ENCODE measurements at places on chromosomes 12 and 14.

DNA sequence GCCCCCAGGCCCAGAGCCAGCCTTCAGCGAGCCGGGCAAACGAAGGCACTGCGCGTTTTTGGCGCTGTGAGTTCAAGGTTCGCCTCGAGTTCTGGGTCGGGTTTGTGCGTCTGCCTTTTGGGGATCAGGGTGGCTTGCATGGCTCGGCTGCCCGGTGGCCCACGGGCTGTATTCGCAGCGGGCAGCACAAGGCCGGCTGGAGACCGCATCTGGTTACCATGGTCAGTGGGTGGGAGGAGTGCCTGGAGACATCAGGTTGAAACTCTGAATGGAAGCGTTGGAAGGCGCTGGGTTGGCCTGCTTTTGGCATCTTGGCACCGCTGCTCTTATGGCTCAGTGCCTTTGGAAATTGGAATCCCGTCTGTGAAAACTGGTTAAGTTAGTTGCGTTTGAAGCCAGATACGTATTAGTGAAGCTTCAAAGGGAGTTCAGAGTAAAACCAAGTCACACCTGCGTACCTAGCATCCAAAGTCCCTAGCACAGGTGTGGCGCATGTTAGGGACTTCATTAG, 50.9 kb downstream of the SNAPC1 start:
- DNase-seq = no peak

- DNase-seq = no peak
Measured at GRCh38 chr12:102512523-102512922, 32.2 kb upstream of the IGF1 start.

DNA sequence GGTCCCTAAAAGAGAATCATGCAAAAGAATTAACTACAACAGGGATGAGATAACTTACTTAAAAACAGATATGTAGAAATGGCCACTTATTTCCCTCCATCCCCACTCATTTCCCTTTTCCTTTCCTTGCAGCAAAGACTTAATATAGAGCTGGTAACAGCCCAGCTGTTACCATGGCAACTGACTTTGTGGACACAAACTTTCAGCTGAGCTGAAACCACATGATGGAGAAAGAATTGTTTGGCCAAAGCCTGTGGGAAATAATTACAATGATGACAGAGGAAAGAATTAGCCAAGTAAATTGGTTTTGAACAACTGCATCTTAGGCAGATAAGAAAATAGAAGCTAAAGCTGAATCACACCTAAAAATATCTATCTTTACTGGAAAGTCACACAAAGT, 364.9 kb downstream of the GALC start:
- DNase-seq = no peak

- no peak for DNase-seq
Measured at GRCh38 chr14:56753396-56753795, 56.9 kb downstream of the OTX2 start.

DNA sequence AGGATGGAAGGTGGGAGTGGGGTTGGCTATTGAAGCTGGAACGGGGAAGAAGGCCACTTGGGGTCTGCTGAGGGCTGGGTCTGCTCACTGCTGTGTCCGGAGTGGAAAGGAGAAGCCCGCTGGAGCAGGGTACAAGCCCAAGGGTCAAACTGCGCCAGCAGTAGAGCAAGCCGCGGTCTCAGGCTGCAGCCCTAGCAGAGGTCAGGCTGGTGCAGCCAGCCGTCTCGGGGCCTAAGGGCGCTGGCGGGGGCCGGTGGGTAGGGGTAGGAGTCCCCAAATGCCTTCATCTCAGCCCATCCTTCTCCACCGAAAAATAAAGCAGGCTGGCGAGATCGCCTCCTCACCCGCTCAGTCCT, 718 bp upstream of the JDP2 start:
- DNase-seq = no peak

DNA sequence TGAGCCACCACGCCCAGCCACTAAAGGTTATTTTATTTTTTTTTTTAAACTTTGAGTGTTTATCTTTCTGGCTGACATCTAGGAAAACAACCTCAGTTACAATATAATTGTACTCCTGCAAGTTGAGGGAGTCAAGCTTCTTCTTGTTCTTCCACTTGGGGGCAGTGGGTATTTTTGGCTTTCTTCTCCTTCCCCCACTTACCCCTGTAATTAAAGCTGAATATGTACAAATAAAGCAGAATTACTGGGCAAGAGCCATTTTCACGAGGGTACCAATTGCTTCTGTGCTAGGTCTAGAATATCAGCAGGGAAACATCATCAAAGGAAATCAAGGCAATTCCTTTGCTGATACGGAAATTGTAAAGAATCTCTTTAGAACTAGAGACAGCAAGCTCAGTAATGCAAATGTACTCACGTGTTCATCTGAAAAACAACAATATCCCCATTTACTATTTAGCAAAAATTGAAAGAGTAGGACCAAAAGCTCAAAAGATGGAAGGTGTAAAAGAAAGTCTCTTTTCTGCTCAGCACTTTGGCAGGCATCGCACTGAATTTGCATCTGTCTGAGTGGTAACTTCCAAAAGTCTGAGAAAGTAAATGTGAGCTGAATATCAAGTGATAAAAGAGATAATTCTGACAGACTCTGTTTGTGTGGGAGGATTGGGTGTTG, 72.8 kb downstream of the TAOK3 start:
- no peak for DNase-seq

DNA sequence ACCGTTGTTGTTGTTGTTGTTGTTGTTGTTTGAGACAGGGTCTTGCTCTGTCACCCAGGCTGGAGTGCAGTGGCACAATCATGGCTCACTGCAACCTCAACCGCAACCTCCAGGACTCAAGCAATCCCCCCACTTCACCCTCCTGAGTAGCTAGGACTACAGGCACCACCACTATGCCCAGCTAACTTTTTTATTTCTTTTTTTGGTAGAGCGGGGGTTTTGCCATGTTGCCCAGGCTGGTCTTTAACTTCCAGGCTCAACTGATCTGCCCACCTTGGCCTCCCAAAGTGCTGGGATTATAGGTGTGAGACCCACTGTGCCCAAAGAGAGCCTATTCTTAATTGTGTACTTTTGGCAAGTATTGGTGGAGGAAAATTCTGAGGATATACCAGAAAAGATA, 25.7 kb downstream of the MOK start:
- no peak for DNase-seq

GRCh38 chr12:22372277-22372837, 37.9 kb upstream of the ST8SIA1 start:
- no peak for DNase-seq

DNA sequence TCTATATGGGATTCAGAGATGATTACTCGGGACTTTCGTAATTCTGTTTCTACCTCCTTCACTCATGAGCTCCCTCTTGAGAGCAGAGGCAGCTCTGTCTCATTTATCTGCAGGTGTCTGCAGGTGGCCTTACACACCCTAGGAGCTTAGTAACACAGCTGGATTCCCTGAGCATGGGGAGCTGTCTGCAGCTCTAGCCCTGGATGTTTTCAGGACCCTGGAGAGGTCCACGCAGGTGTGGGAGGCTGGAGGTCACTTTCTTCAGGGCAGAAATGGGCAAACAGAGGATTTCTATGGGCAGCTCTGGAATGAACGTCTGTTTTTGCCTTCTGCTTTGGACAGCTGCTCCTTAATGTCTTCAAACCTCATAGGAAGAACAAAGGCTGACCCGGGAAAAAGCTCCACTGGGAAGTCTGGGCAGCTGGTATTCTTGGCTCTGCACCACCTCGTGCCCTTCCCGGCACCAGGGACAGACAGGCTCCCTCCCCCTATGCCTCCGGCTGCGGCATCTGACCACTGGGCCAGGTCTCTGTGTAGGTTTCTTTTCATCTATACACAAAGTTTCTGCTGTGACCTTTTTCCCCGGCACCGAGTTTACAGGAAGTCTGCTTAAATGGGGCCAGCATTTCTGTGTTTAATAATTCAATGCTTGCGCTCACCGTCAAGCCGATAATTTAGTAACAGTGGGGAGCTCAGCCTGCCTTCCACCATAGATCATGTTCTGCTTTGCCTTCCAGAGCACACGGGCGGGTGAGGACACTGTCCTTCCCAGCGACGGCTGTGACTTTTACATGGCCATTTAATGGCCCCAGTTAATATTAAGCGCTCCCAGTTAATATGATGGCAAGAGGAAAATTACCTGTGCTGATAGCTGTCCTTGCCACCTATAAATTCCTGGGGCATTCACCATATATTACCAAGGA, 320.2 kb upstream of the SFSWAP start:
- peak; percentile 63 for DNase-seq

DNA sequence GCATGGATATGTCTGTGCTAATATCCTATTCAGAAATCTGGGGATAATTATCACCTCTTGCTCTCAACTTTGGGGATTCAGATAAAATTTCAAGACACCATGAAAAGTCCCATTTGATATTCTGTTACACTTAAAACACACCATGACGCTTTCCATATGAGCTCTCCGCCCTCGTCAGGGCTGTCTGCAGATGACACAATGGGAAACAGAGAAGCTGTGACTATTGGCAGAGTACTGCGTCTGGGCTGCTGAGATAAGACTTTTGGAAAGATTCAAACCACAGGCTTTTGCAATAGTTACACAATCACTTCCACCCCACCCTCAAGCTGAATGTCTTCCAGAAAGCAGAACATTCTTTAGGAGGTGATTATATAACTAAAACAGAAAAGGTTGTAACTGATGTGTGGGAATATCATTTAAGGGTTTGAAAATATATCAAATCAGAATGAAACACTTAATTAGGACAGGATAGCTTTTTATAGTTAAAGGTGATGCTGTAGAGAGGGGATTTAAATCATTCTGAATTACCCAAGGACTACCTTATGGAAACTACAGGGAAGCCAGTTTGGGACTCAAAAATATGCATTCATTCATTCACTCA, 75.3 kb upstream of the TMPO start:
- DNase-seq = no peak

GRCh38 chr14:64185184-64185583, 109.0 kb downstream of the ESR2 start:
- no peak for DNase-seq

- DNase-seq = peak; percentile 82
Measured at GRCh38 chr14:70073924-70074566, 114.7 kb downstream of the SLC8A3 start.

DNA sequence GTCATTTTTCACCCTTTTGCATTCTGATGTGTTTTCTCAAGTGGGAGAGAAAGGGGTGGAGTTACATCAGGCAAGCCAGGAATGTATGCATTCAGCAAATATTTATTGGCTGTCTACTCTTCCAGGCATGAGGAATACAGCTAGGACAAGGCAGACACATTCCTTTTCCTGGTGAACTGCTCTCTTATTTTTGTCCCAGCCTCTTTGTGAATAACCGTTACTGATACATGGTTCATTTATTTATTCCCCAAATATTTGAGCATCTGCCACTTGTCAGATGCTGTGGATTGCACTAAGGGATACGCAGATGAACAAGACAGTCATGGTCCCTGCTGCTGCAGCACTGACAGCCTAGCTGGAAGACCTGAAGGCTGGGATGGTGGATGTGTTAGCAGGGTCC, 6.1 kb downstream of the PELI2 start:
- no peak for DNase-seq

DNA sequence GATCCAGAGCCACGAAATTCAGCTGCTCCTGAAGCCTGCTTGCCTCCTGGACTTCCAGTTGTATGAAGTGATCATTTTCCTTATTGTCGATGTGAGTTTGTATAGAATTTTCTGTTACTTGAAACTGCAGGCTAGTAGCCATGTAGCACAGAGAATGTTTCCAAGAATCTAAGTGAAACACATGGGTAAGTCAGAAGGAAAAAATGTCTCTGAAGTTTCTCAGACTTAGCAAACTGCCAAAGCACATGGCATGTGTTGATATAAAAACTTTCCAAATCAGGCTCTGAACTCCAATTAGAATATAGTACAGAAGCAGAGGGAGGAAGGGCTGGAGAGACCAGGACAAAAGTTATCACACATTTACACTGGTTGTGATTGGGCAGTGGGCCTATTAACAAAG, 9.8 kb upstream of the PCNX1 start:
- DNase-seq = no peak

DNA sequence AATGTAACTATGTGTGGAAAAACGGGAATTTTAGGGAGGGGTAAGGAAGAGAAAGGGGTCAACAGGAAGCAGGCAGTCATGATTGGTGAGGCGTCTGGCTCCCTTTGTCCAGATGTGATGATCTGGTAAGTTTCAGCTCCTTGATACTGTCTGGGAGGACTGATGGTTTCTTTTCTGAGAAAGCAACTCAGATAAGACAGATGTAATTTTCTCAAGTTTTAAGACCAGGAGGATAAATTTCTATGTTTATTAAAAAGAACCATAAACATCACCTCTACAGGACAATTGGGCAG, 21.9 kb upstream of the AMN1 start:
- no peak for DNase-seq

- DNase-seq = no peak
Measured at GRCh38 chr14:71751264-71751663, 181.0 kb upstream of the RGS6 start.

DNA sequence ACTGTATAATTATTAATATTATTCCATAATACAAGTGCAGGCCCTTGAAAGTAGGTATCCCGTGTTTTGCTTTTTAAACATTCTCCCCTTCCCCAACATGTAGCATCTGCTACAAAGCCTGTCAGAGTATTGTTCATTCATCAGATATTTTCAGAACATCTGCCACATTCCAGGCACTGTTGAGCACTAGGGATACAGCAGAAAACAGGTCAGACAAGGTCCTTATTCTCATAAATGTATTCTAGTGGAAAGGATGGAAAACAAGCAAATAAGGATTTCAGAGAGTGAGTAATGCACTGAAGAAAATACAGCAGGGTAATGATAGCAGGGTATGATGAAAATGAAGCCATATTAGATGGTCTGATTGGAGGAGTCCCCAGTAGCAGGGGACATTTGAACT, 3.8 kb downstream of the ERP29 start:
- no peak for DNase-seq

DNA sequence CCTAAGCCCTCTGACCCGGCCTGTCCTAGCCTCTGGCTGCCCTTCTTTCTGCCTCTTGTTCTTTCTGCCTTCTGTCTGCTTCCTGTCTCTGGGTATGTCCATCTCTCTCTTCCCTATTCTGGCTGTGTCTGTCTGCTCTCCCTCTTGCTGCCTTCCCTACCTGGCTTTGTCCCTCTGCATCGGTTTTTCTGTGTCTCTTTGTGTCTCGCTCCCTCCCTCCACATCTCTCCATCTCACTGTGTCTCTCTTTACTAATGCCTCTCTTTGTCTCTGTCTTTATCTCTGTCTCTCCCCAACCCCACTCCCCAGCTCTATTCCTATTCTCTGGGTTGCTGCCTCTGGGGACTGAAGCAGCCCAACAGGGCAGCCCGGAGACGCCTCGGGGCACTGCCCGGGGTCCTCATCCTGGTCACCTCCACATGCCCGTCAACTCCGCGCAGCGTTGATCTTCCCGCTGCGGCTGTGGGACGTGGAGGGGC, 10.1 kb downstream of the SHMT2 start:
- no peak for DNase-seq

- no peak for DNase-seq
Measured at GRCh38 chr12:104219361-104219892, 3.8 kb downstream of the TXNRD1 start.

All from Caco-2 (cell line).